ENCODE measurements at places on chromosomes 3 and 15.

- DNase-seq = no peak
Measured at GRCh38 chr3:132381348-132381944, 35.9 kb upstream of the DNAJC13 start.

- no peak for DNase-seq
Measured at GRCh38 chr3:151372063-151372820, 12.3 kb downstream of the P2RY12 start.

DNA sequence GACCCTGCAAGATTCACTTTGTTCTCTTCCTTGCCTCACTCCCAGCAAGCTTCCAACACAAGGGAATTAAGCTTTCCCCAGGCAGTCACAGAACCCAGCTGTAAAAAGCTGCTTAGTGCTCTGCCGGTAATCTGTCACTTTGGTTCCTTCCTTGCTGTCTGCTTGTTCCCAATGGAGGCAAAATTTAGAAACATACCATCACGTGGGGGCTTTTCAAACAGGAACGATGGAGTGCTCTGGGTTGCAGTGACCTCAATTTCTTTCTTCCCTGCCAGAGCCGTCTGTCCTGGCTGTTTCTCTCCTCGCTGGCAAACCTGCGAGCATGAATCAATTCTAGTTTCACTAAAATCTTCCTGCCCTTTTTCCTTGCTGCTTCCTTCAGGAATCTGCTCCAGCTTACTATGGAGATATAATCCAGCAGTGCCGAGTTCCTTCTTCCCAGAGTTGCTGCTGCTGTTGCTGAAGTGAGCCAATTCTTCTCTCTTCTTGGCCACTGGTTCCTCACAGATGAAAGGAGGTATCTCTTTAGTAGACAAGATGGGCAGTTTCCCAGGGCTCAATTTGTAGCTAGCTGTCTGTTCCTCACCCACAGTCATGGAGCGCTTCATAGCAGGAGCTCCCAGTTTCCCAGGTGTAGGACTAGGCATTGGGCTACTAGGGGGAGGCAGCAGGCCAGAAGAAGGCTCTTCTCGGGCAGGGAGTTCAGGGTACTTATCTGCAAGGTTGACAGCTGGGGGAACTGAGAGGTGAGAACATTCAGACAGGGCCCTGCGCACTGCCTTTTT, 88.1 kb downstream of the DHX30 start:
- DNase-seq = no peak

DNA sequence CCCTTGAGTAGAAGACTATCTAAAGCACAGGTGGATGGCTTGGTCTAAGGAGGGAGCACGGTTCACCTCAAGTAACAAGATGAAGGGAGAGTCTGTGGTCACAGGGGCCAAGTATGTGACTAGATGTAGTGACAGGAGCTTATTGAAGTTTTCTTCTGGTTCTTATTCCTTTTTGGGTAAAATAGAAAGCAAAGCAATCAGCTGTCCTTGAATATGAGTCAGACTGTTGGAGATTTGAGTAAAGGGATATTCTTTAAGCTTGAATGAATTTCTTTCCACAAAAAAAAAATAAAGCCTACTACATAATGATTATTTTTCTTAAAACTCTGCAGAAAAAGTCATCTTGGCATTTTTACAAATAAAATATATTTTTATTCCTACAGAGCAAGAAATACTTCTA, 1.5 kb upstream of the CNTN6 start:
- no peak for DNase-seq

DNA sequence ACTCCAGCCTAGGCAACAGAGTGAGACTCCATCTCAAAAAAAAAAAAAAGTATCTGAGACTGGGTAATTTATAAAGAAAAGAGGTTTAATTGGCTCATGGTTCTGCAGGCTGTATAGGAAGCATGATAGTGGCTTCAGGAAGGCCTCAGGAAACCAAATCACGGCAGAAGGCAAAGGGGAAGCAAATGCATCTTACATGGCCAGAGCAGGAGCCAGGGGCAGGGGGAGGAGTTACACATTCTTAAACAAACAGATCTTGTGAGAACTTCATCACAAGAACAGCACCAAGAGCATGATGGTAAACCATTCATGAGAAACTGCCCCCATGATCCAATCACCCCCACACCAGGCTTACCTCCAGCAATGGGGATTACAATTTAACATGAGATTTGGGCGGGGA, 37.2 kb downstream of the ACAP2 start:
- no peak for DNase-seq

- DNase-seq = no peak
Measured at GRCh38 chr3:25421747-25422146, 6.3 kb upstream of the RARB start.

- no peak for DNase-seq
Measured at GRCh38 chr15:40344217-40344616, 3.5 kb upstream of the CCDC9B start.

DNA sequence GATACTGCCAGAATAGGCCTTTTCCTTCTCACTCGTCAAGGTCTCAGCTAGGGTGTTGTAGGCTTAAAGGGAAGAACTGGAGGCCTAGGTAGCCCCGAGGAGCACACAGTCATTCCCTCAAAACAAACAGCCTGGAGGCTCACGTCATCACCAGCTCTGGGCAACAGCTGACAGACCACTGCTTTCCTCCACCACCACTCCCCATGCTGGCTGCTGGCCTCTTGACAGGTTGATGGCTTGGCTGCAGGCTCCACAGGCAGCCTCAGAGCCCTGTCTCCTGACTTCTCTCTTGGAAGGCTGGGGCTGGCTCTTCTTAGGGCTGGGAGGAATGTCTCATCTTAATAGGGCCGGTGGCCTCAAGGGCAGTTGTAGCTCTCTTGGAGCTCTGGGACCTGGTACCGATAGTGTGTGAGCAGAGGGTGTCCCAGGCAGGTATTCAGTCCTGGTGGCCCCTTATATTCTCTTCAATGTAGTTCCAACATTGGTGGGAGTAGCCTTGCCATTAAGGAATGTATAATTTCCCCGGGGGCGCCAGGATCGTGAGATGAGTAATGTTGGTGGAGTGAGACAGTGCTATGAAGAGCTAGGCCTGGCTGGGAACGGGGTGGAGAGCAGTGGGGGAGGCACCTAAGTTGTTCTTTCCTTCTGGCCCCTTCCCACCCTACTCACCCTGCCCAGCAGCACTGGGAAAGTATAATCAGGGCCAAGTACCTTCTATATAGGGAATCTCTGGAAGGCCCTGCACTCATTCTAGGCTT, 6.1 kb upstream of the AP2M1 start:
- no peak for DNase-seq

DNA sequence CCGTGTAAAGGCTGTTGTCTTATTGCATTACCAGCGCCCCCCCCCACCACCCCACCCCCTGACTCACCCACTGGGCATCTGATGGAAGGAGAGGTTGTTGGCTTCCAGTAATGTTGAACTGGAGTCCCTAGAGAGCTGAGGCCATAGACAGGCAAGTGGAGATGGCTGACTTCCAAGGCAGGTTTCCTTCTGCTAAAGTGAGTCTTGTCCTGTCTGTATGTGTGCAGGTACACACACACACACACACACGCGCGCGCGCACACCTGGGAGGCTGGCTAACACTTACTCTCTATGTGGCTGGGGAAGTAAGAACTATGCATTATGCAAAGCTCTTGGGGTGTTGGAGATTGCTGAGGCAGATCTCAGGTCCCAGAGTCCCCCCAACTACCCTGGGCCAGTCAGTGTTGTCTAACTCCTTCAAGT, 1.6 kb upstream of the KY start:
- no peak for DNase-seq

- no peak for DNase-seq
Measured at GRCh38 chr3:4672725-4673275, 179.7 kb downstream of the ITPR1 start.

DNA sequence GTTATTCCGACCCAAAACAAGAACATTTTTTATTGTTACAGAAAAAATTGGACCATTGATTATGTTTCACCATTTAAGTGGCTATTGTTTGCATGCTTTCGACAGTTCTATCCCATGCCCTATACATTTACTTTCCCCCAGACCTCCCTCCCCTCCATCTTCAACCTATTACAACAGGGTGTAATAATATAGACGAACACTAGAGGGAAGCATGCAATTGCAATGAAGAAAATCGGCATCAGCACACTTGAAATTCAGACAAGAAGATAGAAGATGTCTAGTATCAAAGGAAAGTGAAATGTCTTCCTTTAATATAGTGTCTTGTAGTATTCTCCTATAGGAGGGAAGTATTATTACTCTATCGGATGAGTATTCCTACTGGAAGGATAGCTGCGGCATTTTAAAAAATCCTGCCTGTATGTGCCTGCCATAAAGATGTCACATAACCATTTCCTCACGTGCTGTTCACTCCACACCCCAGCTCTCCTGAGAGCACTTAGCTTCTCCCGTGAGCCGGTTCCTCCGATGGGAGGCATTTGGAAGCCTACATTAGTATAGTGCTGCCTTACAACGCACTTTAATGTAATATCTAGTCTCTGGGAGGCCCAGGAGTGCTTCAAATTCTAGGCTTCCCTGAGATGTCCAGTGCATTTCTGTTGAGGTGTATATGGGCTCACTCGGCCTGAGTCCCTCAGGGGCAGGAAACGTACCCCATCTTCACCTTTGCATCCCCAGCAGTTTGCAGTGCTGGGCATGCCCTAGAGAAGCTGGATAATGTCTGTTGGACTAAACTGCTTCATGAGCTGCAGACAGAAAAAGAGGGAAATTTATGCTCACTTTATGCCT, 17.8 kb upstream of the ERICH6 start:
- DNase-seq = no peak

GRCh38 chr3:147428326-147428725, 19.2 kb downstream of the ZIC1 start:
- DNase-seq = no peak

DNA sequence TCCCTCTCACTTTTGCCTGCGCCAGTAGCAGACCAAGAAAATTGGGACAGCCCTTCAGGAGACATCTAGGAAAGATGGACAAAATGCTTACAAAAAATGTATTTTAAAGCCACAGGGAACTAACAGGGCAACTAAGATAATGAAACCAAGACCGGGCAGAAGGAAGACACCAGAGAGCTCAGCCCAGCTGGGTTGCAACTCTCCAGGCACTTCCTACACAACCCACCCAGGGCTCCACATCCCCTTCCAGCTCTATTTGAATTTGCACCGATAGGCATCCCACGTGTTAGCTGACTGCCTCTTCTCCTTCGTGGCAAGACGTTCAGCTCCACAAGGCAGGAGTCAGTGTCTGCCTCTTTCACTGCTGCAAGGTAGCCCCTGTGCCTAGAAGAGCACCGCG, 6.6 kb upstream of the ATP10A start:
- DNase-seq = no peak

GRCh38 chr15:50884540-50884939, 23.9 kb upstream of the AP4E1 start:
- DNase-seq = no peak

- DNase-seq = no peak
Measured at GRCh38 chr3:176950743-176951142, 246.5 kb downstream of the TBL1XR1 start.

DNA sequence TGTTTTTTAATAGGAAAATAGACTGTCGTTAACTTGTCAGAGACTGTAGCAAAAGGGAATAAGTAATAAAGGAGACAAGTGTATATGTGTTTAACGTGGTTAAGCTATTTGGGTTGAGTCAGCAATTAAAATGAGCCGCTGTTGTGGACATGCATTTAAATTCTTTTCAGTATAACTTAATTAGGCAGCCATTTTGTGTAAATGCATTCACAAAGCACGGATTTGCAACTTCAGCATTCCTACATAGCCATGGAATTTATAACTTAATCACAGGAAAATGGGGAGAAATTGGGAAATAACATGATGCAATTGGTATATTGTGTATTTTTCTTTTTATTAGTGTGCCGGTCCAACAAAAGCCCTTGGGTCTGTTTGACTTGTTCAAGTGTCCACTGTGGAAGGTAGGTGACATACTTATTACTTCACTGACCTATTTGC, 27.9 kb downstream of the USP3 start:
- no peak for DNase-seq

GRCh38 chr15:38117781-38118180, 134.9 kb upstream of the SPRED1 start:
- no peak for DNase-seq

DNA sequence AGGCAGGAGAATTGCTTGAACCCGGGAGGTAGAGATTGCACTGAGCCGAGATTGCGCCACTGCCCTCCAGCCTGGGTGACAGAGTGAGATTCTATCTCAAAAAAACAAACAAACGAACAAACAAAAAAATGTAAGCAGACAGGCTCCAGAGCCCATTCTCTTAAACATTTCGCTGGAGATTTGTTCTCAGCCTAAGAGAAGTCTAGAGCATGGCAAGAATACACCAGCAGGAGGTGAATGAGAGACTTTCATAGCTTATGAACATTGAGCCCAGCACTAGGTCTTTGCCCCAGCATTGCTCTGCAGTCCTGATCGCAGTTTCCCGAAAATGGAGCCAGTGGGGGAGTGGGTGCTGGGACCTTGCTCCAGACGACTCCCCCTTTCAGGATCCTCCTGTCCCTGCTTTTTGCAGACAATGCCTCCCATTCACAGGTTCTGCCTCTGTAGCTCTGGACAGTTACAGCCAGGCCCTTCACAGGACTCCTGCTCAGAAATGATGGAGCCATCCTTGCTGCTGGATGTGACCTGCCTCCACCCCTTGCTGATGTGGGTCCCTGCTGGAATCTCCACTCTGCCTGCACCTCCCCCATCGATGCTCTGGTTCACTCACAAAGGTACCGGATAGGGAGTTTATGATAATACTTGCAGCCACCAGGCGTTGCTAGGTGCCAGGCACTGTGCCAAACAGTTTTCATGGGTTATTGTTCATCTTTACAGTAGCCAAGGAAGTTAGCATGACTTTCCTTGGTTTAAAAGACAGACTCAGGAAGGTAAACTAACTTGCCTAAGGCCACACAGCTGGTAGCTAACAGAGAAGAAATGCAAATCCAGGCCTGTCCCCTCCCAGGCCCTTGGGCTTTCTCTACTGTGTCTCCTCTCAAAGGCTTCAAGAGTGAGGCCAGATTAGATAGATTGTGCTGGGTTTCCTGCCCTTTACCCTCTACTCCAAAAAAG, 329.7 kb upstream of the TLE3 start:
- DNase-seq = no peak

GRCh38 chr3:72288955-72289691, 504.2 kb upstream of the PROK2 start:
- DNase-seq = no peak

GRCh38 chr3:9185701-9186100, 63.7 kb downstream of the SRGAP3 start:
- DNase-seq = no peak

DNA sequence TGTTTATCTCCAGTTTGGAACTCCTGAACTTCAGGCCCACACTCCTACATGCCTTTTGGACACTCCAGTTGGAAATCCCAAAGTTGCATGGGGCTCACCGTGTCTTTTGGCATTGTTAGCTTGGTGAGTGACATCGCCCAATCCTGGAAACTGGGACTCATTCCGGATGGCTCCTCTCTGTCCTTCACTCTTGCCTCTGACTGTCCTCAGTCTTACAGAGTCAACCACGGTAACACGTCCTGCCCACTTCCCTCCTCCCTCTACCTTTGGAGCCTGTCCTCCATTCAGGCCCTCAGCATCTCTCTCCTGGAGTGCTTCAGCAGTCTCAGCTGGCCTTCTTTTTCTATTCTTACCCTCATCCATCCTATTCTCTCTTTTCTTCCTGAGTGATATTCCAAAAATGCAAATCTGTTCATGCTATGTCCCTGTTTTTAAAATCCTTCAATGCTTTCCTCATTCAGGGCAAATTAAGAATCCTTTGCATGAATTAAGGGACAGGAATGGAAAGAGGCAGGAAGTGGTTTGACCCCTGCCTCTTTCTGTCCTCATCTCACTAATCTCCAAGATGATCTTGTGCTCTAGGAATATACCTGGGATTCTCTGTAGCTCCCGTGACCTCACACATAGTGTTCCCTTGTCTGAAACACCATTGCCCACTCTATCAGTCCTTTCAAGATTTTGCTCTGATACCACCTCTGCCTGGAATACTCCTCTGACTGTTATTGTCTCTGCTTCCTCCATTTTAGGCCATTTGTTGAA, 42.5 kb downstream of the LPP start:
- no peak for DNase-seq

- DNase-seq = no peak
Measured at GRCh38 chr3:42110631-42111030, 19.5 kb downstream of the TRAK1 start.

Data from activated T-helper 1 cell treated with Interleukin-2 at 50 U/mL for 16 hours (primary cell).